ENCODE measurements at places on chromosomes 2 and 18.

GRCh38 chr2:101038455-101039255, 36.6 kb downstream of the RPL31 start:
- no peak for DNase-seq

GRCh38 chr2:219643788-219644398, 16.5 kb downstream of the SLC4A3 start:
- DNase-seq = no peak

DNA sequence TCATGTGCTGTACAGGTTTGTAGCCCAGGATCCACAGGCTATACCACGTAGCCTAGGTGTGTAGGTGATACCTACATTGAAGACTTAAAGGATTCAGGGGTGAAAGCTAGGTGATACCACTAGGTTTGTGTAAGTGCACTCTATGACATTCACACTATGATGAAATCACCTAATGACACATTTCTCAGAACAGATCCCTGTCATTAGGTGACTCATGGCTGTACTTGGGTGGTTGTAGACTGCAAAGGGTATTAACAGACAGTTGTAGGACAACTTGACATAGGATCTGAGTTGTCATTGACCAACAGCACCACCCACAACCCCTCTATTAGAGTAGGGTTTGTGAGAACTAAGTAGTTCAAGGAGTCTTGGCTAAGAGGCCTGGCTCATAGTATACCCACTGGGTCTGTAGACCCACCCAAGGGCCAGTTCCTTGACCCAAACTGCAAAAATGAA, 27.7 kb upstream of the SMCHD1 start:
- no peak for DNase-seq

DNA sequence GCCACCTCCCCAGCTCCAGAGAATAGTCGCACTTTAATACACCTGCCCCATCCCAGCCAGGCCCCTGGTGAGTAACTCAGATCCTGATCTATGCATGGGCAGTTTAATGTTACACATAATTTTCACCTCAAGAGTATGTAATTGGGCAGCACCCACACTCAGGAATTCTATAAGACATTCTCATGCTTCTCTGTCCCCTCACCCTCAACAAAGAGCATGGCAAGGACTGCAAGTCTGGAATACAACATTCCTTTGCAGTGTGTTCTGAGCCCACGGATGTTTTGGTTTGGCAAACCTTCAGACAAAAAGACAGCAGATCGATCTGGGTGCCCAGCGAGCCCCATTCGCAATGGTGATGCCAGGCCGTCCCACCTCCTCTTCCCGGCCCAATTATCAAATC, 4.9 kb upstream of the SLC14A1 start:
- no peak for DNase-seq
